ENCODE measurements at places on chromosomes 6 and 20.

GRCh38 chr6:157579467-157580031 is 198.6 kb downstream of the ZDHHC14 start:
- no peak for DNase-seq

- DNase-seq = no peak
These were observed 75.4 kb downstream of the PERP start for GRCh38 chr6:138031850-138032249.

DNA sequence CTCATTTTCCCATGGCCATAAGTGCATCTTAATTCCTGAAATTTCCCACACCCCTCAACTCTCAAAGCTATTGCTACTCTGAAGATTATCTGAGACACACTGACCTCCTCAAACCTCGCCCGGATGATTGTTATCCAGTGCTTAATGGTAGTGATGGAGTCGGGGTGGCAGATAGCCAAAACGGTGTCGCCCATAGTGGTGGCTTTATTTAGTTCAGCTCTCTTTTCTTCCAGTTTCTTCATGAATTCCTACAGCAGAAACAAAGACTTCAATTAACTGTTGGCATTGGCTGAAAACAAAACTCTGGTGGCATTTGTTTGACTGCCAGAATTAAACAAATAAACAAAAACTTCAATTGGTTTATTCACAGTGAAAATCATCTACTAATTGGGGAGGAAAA is 165.4 kb downstream of the DST start:
- DNase-seq = no peak

GRCh38 chr6:153231048-153231646 is 100.1 kb upstream of the RGS17 start:
- DNase-seq = no peak

Measured in stimulated activated CD4-positive, alpha-beta T cell treated with anti-CD3 and anti-CD28 coated beads, Interleukin-4, amount 100 ng/mL, for 48 hours (primary cell).